ENCODE measurements at places on chromosomes 4 and X. TPM values are rescaled to one million over a fixed set of nuclear protein-coding genes. Genes with fewer than 3 reads are reported as not detected.

Gene ADD1
- 95.5 TPM for total RNA-seq

Gene PNMA5
- 0.09 TPM for total RNA-seq

Gene BTC
- total RNA-seq, result 0.09 TPM

Gene DHRSX
- total RNA-seq, result 27.3 TPM

Gene ETDB
- total RNA-seq, result not detected

- no peaks in the 10 kb centered on the region for H3K27me3 ChIP-seq
- H3K27ac ChIP-seq, result no peak overlapping the region
- H3K4me1 ChIP-seq, result no peaks in the 10 kb centered on the region
- no peak for DNase-seq
- no peak overlapping the region for H3K4me3 ChIP-seq
Measured at GRCh38 chr4:11297627-11298026, 131.1 kb downstream of the HS3ST1 start.

DNA sequence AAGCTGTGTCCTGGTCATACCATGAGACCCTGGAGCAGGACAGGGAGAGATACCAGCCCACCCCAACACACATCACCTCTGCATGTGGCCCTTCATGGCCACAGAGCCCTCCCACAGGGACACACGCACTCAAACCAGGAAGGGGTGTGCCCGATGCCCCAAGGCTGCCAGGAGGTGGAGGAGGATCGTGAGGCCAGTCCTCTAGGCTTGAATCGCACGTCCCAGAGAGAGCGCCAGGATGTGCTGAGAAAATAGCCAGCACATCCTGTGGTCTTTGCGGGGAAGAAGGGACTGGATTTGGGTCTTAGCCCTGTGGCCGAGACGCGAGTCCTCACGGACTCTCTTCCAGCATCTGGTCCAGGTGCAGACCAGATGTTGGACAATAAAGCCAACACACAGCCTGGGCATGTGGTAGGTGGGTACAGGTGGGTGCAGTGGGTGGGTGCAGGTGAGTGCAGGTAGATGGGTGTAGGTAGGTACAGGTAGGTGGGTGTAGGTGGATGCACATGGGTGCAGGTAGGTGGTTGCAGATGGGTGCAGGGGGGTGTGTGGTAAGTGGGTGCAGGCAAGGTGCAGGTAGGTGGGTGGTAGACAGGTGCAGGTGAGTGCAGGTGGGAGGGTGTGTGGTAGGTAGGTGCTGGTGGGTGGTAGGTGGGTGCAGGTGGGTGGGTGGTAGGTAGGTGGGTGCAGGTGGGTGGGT lies 94.3 kb upstream of the AFAP1 start:
- DNase-seq, result no peak
- H3K4me1 ChIP-seq, result no peaks in the 10 kb centered on the region
- H3K27ac ChIP-seq, result no peak overlapping the region
- no peaks in the 10 kb centered on the region for H3K27me3 ChIP-seq
- no peak overlapping the region for H3K4me3 ChIP-seq
- H3K36me3 ChIP-seq, result no peaks in the 10 kb centered on the region

DNA sequence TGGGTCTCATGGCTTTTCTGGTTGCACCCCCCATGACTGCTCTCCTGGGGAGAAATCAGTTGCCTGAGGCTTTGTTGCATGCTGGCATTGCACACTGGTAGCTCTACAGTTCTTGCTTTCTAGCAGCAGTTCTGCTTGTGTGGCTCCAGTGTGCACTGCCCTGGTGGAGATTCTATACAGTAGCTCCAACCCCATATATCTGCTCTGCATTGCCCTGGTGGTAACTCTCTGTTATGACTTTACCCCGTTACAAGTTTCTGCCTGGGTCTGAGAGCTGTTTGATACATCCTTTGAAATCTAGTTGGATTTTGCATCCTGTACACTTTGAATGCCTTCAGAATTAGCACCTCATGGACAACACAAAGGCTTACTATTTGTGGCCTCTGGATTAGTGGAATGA lies 241.4 kb upstream of the EPHA5 start:
- no peak overlapping the region for H3K27ac ChIP-seq
- H3K4me3 ChIP-seq, result no peak overlapping the region
- DNase-seq, result no peak
- no peaks in the 10 kb centered on the region for H3K36me3 ChIP-seq

DNA sequence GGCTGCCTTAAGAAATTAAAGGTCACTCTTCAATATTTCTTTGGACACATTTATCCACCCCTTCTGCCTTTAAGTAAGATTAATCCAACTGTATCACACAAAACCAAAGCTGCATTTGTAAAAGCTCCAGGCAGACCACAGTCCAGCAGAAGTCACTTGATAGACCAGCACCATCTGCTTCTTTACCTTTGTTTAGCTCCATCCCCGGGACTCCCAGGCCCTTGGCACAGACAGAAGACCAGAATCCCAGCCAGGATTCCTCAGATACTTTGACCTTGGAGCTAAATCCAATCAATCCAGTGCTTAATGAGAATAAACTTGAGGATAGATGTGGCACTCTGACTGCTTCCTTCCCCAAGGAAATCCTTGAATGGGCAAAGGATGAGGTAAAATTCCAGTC lies 333.1 kb upstream of the RASGEF1B start:
- no peak overlapping the region for H3K4me3 ChIP-seq
- no peaks in the 10 kb centered on the region for H3K36me3 ChIP-seq
- no peaks in the 10 kb centered on the region for H3K27me3 ChIP-seq
- DNase-seq, result no peak
- peaks cover 2% of the 10 kb centered on the region for H3K4me1 ChIP-seq

DNA sequence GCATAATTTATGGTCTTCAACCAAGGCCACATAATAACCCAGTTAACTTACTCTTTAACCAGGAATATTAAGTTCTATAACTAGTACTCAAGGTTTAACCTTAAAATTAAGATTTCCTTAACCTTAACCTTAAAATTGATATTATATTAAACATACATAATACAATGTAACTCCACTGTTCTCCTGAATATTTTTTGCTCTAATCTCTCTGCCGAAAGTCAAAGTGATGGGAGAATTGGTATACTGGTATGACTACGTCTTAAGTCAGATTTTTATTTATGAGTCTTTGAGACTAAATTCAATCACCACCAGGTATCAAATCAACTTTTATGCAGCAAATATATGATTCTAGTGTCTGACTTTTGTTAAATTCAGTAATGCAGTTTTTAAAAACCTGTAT lies 22.8 kb downstream of the EREG start:
- no peak overlapping the region for H3K4me3 ChIP-seq
- H3K36me3 ChIP-seq, result no peaks in the 10 kb centered on the region
- no peaks in the 10 kb centered on the region for H3K4me1 ChIP-seq
- no peak overlapping the region for H3K27ac ChIP-seq

- H3K27ac ChIP-seq, result no peak overlapping the region
- no peak for DNase-seq
- no peak overlapping the region for H3K4me3 ChIP-seq
- H3K4me1 ChIP-seq, result no peaks in the 10 kb centered on the region
Measured at GRCh38 chrX:140250391-140250790, 254.5 kb downstream of the SOX3 start.

GRCh38 chr4:19880206-19880605 lies 371.5 kb upstream of the SLIT2 start:
- no peak for DNase-seq
- no peak overlapping the region for H3K27ac ChIP-seq
- no peaks in the 10 kb centered on the region for H3K4me1 ChIP-seq

- no peak overlapping the region for H3K27ac ChIP-seq
- no peaks in the 10 kb centered on the region for H3K4me1 ChIP-seq
- no peak overlapping the region for H3K4me3 ChIP-seq
- H3K27me3 ChIP-seq, result no peaks in the 10 kb centered on the region
Measured at GRCh38 chr4:76998251-76998901, 48.8 kb downstream of the SEPTIN11 start.

DNA sequence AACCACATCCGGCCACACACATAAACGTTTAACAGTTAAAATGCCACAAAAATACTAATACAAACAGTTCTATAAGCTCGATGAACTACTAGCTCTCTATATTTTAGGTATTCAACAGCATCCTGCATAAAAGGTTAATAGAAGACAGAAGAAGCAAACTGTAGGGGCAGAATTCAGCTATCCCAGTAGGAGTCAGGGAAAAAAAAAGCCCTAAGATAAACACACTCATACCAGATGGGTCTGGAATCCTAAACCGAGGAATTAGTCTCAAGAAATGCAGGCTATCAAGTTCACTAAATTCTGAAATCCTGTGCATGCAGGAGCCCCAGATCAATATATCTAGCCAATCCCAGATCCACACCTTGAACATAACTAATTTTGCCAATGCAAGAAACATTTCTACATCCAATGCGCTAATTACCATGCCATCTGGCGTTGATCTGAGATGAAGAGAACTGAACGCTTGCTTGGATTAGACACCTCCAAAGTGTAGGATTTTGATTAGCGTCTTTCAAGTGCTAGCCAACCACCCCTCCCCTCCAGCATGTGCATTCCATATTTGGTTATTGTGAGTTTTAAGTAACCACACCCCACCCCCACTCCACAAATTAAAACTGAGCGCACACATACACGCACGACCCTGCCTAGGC lies 512.2 kb upstream of the INTU start:
- no peak for DNase-seq
- H3K27me3 ChIP-seq, result no peaks in the 10 kb centered on the region
- no peaks in the 10 kb centered on the region for H3K36me3 ChIP-seq
- H3K4me3 ChIP-seq, result no peak overlapping the region

All from liver (tissue), 10 donors.